ENCODE measurements at places on chromosomes 7 and 10. TPM values are rescaled to one million over a fixed set of nuclear protein-coding genes. Genes with fewer than 3 reads are reported as not detected.

Gene MAT1A
- total RNA-seq: not detected

GRCh38 chr7:122689346-122690109, 9.4 kb downstream of the RNF133 start:
- DNase-seq: no peak

GRCh38 chr10:17703706-17704105, 48.3 kb upstream of the TMEM236 start:
- DNase-seq: no peak

Gene LRRN3
- 0.80 TPM for total RNA-seq

DNA sequence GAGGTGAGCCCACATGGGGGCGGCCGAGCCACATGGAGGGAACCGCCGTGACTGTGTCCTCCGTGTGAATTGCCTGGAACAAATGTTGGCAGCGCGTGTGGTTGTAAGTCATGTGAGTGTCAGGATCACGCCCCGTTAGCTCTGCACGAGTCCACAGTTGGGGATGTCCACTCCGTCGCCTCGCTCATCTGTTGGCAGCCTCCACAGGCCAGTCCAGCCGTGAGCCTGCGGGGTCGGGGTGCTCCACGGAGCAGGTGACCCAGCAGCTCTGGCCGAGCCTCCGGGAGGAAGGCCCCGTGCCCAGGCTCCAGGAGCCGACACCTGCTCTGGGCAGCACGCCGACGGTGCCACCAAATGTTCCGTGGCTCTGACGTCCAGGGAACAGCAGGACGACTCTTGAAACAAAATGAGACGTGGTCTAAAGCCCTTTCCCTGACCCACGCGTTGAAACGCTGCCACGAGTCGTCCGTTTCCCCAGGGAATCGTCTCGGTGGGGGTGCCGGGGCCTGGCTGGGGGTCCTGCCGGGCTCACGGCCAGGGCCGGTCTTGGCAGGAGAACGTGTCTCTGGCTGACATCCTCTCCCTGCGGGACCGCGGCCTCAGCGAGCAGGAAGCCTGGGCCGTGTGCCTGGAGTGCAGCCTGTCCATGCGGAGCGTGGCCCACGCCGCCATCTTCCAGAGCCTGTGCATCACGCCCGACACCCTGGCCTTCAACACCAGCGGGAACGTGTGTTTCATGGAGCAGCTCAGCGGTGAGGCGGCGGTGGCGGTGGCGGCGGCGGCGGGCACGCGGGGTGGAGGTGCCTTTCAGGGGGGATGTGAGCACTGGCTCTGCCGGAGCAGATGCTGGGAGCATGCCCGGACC, 7.0 kb downstream of the KNDC1 start:
- DNase-seq: no peak

DNA sequence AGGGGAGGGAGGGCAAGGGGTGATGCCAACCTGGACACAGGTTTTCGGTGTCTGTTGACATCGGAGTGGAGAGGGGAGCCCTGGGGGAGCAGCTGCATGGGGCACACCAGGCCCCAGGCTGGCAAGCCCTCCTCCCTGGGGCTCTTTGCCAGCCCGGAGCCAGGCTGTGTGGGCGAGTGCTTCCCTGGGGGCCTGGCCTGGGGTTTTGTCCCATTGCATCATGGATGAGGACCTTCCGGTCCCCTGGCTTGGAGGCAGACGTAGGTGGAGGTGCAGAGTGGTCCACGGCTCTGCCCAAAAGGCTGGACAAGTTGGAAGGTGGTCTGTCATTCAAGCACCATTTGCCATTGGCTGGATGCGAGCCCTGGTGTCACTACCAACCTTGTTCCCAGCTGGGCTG, 34.8 kb downstream of the ZMIZ1 start:
- DNase-seq: no peak

All from esophagus muscularis mucosa (tissue), 4 donors.